Vagina (tissue), 2 donors: ENCODE measurements at places on chromosomes 7 and 10. TPM values are rescaled to one million over a fixed set of nuclear protein-coding genes. Genes with fewer than 3 reads are reported as not detected.

GRCh38 chr7:134478707-134479106 lies 19.8 kb upstream of the AKR1B1 start:
- no peaks in the 10 kb centered on the region for H3K4me1 ChIP-seq
- no peak overlapping the region for H3K4me3 ChIP-seq
- H3K27ac ChIP-seq, result no peak overlapping the region
- no peak for DNase-seq

DNA sequence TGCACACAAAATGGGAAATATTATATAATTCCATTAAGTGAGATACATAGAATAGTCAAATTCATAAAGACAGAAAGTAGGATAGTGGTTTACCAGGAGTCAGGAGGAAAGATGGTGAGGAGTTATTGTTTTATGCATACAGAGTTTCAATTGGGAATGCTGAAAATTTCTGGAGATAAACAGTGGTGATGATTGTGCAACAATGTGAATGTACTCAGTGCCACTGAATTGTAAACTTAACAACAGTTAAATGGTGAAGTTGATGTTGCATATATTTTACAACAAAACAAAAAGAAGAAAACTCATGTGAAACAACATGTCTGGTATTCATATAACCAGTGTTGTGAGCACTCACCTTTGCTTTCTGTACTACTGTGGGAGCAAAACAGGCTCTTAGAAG lies 168.9 kb upstream of the TEX47 start:
- no peaks in the 10 kb centered on the region for H3K27me3 ChIP-seq
- no peaks in the 10 kb centered on the region for H3K4me1 ChIP-seq
- no peak overlapping the region for H3K4me3 ChIP-seq
- no peaks in the 10 kb centered on the region for H3K36me3 ChIP-seq
- H3K27ac ChIP-seq, result no peak overlapping the region

- no peaks in the 10 kb centered on the region for H3K27me3 ChIP-seq
- DNase-seq, result no peak
- no peaks in the 10 kb centered on the region for H3K36me3 ChIP-seq
- peak overlapping the region; percentile 86 for H3K27ac ChIP-seq
- peaks cover 30% of the 10 kb centered on the region for H3K4me1 ChIP-seq
Measured at GRCh38 chr7:135662123-135662372, 266 bp upstream of the STMP1 start.

DNA sequence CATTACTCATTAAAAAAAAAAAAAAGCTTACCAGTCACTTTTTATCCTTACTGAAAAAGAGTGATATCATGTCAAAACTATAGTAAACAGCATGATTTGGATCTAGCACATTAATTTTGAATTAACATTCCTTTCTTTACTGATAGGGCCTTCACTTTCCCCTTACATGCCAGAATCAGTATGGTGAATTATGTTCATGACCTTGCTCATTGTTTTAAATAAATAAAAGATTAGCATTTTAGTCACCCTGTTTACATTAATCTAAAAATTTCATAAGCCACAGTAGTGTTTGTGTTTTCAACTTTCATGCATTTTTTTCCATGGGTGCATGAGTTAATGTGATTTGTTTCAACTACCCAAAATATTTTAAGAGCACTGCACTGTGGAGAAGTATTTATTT lies 160.8 kb downstream of the TFEC start:
- H3K4me3 ChIP-seq, result no peak overlapping the region
- no peaks in the 10 kb centered on the region for H3K4me1 ChIP-seq
- no peak overlapping the region for H3K27ac ChIP-seq
- H3K27me3 ChIP-seq, result no peaks in the 10 kb centered on the region
- no peaks in the 10 kb centered on the region for H3K36me3 ChIP-seq
- no peak for DNase-seq

DNA sequence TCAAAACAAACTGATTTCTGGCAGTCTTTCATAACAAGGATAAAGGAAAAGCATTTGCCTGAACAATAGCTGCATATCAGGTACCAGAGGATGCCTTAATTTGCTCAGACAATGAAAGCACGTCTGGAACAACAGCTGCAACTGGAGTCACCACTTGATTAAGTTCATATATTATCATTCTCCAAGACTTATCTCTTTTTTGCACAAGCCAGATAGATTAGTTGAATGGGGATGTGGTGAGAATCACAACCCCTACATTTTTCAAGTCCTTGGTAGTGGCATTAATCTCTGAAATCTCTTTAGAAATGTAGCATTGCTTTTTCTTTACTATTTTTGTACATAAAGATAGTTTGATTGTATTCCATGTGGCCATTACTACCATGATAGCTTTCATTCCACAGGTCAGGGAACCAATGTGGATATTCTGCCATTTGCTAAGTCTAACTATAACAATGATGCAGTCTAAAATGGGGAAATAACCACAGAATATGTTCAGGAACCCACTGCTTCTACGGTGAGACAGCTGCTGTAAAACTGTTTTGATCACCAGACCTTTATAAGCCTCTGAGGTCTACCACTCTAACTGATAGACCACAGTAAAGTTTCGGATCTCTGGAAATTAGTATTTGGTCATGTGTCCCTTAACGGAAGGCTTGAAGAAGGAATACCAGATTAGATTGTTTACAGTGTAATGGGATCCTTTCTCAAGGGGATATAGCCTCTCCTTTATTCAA lies 1176.2 kb downstream of the DNAJB9 start:
- DNase-seq, result no peak
- no peak overlapping the region for H3K27ac ChIP-seq
- H3K27me3 ChIP-seq, result no peaks in the 10 kb centered on the region
- H3K4me3 ChIP-seq, result no peak overlapping the region
- no peaks in the 10 kb centered on the region for H3K36me3 ChIP-seq

GRCh38 chr7:108078211-108078673 lies 51.9 kb downstream of the LAMB4 start:
- H3K27me3 ChIP-seq, result no peaks in the 10 kb centered on the region
- DNase-seq, result no peak
- H3K27ac ChIP-seq, result no peak overlapping the region
- H3K4me1 ChIP-seq, result no peaks in the 10 kb centered on the region

GRCh38 chr10:18113881-18114280 lies 26.3 kb upstream of the CACNB2 start:
- H3K4me3 ChIP-seq, result no peak overlapping the region
- H3K36me3 ChIP-seq, result no peaks in the 10 kb centered on the region
- H3K4me1 ChIP-seq, result no peaks in the 10 kb centered on the region
- H3K27me3 ChIP-seq, result no peaks in the 10 kb centered on the region
- no peak for DNase-seq

- H3K36me3 ChIP-seq, result no peaks in the 10 kb centered on the region
- H3K4me1 ChIP-seq, result no peaks in the 10 kb centered on the region
- no peaks in the 10 kb centered on the region for H3K27me3 ChIP-seq
- no peak overlapping the region for H3K4me3 ChIP-seq
- no peak for DNase-seq
- H3K27ac ChIP-seq, result no peak overlapping the region
Measured at GRCh38 chr7:142642316-142642715, 107.0 kb upstream of the PRSS1 start.

DNA sequence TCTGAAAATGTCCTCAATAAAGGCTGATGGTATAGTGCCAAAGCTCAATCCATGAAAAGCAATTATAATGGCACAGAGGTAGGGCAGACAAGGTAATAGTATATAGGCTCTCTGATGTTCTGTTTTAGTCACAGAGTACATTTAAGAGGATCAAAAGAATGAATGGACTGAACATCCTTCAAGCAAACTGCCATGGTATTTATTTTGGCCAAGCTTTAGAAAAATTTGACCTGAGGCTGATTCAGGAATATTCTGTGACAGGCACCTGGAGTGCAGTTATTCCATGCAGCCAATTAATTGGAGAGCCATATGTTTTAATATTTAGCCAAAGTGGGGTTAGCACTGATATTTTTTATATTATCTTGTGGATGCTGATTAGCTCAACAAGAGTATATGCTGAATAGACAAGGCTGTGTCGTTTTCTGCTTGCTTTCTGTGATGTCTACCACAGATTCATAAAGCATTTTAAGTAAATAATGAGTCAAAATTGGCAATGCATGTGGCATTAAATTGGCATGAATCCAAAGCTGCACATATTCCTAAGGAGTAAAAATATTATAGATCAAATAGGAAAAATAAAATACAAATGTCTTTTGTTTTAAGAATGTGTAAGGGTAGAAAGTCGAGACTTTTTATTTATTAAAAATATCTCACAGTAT lies 177.4 kb downstream of the PCLO start:
- no peaks in the 10 kb centered on the region for H3K4me1 ChIP-seq
- no peak overlapping the region for H3K4me3 ChIP-seq
- H3K27ac ChIP-seq, result no peak overlapping the region
- no peak for DNase-seq

DNA sequence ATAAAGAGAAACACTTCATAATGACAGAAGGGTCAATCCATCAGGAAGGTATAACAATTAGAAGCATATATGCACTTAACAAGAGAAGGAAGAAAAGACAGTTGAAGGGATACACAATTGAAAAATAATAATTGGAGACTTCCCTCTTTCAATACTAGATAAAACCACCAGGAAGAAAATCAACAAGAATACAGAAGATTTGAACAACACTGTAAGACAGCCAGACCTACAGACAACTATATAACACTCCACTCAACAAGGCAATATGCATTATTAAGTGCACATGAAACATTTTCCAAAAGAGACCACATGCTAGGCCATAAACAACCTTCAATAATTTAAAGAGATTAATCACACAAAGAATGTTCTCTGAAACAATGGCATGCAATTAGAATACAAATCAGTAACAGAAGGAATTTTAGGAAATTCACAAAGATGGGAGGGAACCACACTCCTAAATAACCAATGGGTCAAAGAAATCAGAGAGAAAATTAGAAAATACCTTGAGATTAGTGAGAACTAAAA lies 35.1 kb downstream of the ZNF438 start:
- no peak overlapping the region for H3K27ac ChIP-seq
- no peaks in the 10 kb centered on the region for H3K36me3 ChIP-seq
- peaks cover 10% of the 10 kb centered on the region for H3K4me1 ChIP-seq
- DNase-seq, result no peak

GRCh38 chr7:90791596-90791995 lies 195.5 kb downstream of the CDK14 start:
- H3K27me3 ChIP-seq, result no peaks in the 10 kb centered on the region
- no peak overlapping the region for H3K4me3 ChIP-seq
- no peak overlapping the region for H3K27ac ChIP-seq
- H3K4me1 ChIP-seq, result no peaks in the 10 kb centered on the region
- no peak for DNase-seq

DNA sequence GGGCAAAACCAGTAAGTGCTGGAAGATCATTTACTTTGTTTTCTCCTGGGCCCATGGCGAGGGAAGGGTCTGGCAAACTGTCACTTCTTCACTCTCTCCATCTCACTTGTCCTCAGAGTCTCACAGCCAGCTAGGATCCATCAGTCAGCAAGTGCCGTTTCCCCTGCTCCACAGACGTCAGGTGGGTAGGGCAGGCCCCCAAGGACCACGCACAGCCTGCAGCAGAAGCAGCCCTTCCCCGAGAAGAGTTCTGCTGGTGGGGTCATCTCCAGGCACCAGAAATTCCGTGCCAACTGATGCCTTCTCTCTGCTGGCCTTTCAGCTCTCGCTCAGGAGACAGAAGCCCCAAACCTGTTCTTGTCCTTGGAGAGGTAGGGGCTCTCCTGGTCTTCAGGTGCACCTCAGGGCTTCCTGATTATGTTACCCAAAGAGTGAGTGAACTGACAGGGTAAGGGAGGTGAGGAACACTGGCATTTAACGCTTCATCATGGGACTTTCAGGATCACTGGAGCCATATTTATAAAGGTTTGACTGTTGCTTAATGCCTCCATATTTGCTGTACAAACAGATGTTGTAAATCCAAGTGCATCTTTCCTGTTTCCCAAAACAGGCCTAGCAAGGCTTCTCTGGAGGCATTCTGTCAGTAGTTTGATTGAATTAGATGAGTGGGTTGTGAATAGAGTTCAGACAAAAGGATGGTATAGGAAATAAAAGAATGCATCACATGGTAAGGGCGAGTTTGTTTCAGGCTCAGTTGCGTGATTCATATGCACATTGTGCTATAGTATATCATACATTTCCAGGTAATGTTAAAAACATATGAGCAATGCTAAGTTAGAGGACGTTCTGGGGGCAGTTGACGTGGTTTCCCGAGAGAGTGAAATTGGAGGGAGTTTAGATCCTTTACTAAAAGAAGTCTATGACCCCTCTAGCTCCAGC lies 13.7 kb upstream of the TSPAN15 start:
- no peak for DNase-seq
- H3K36me3 ChIP-seq, result no peaks in the 10 kb centered on the region
- peak overlapping the region; percentile 42 for H3K27ac ChIP-seq
- H3K27me3 ChIP-seq, result no peaks in the 10 kb centered on the region

DNA sequence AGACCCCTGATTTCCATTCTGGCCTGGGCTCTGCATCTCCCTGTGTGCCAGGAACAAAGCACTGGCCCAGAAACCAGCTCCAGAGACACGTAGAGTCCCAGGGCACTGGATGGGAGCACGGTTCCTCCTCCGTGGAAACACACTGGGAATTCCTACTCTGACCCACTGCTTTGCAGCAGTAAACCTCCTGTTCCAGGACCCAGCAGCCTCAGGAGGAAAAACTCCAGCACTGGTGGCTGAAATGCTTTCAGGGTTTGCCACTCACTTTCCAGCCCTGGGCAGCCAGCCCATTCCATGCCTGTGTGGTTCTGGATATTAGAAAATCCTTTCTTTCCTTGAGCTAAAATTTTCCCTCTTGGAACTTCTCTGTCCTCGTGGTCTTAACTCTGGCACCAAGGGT lies 58.0 kb downstream of the FAM171A1 start:
- no peak overlapping the region for H3K27ac ChIP-seq
- no peaks in the 10 kb centered on the region for H3K4me1 ChIP-seq

The ITGA8 gene
- total RNA-seq, result 15.5 TPM

The TMEM178B gene
- 1.2 TPM for total RNA-seq

The GSTO2 gene
- total RNA-seq, result 13.8 TPM

The ZC3HAV1 gene
- 36.6 TPM for total RNA-seq

The SEMA3D gene
- 2.2 TPM for total RNA-seq

The GPRIN2 gene
- 5.6 TPM for total RNA-seq

The GFRA1 gene
- total RNA-seq, result 57.7 TPM

The CYP2C19 gene
- total RNA-seq, result 6.1 TPM

The CALML3 gene
- total RNA-seq, result 50.6 TPM

The SLC26A4 gene
- total RNA-seq, result not detected

The LIPF gene
- total RNA-seq, result not detected

The ATG9B gene
- total RNA-seq, result 34.1 TPM

The DNAJC9 gene
- 16.2 TPM for total RNA-seq

The SLC39A12 gene
- not detected for total RNA-seq

The TRDMT1 gene
- 6.1 TPM for total RNA-seq

The SHH gene
- total RNA-seq, result 0.25 TPM

The GRID2IP gene
- not detected for total RNA-seq

The SCART1 gene
- 1.5 TPM for total RNA-seq
